ENCODE measurements at places on chromosomes 4 and X.

- DNase-seq, result no peak
Observed at GRCh38 chr4:156832886-156833285, 138.7 kb downstream of the PDGFC start.

- DNase-seq, result no peak
Observed at GRCh38 chr4:6962211-6963041, 52.8 kb downstream of the TBC1D14 start.

DNA sequence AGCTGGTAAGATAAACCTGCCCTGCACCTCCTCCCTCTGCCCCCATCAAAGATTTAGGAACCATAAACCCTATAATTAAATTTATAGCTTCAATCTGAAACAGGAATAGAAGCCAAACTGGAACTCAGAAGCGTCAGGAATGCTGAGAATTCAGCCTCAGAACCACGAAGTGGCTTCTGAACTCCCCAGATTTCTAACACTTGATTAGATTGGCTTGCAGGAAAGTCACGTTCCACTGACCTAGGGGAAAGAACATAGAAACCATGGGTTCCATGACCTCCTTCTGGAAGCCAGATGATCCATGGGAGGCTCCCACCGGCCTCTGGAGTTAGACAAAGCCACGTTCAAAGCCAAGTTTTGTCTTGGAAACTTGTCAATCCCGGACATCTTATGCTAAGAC is 356.5 kb downstream of the MID1IP1 start:
- DNase-seq, result no peak

DNA sequence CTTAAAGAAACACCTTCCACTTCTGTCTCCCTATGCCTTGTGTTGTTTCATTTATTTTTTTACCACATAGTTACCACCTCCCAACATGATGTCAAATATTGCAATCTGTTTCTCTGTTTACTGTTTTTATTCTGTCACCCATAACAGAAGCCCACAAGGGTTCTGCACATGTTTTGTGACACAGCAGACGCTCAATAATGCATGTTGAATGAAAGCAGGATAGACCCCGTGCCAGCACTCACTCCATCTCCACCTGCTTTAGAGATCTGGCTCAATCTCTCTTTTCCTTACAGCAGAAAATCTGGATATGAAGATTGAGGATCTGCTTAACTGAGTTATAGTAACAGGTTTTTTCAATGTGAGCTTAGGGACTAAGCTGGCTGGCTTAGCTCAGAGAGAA is 116.8 kb upstream of the NUDT10 start:
- no peak for DNase-seq

DNA sequence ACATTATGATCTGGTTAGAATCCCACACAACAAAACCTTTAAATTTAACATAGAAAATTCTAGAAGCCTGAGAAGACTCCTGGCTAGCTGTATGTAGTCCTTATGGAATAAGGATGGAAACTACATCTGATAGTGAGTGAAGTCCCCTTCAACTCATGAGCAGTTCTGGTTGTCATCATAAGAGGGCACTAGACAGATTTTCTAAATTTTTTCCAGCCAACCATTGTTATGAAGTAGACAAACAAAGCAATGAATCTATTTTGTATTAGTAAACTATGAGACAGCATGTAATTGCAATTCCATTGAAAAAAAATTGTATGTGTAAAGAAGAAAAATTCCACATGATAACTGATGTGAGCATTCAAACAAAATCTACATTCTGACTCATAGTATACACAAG is 35.2 kb downstream of the PWWP3B start:
- no peak for DNase-seq

GRCh38 chr4:4712800-4713528 is 146.5 kb upstream of the MSX1 start:
- no peak for DNase-seq

DNA sequence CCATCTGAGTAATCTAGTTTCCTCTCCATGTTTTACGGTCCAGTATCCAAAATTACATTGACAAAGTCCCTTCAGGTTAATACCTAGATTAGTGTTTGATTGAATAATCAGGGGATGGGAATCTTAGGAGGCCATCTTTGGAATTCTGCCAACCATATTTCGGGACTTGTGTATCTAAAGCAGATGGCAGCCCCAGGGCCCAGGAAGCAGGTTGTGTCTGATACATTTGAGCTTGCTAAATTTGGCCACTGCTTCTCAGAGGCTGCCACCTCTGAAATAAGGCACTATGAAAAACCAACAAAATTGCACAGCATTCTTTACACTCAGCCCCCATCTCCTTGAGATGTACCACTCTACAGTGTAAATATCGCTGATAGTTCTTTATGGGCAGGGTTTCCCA is 102.1 kb downstream of the ASB9 start:
- DNase-seq, result no peak

DNA sequence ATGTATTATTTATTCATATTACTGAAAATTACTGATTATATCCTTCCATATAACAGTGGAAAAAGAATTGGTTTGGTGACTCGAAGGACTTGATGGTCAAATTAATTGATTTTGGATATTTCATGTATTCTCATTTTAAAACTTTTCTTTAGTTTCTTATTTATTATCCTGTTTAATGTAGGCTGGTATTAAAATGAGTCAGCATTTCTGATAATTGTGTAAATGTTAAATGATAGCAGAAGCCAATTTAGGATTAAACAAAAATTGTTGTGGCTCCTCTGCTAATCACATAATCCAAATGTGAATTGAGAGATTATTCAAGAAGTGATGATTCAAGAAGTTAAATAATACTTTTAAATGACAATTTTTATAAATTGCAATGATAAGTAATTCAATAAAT is 38.7 kb downstream of the PDLIM5 start:
- no peak for DNase-seq

GRCh38 chr4:9977518-9978031 is 43.7 kb downstream of the SLC2A9 start:
- no peak for DNase-seq

- DNase-seq, result no peak
Observed at GRCh38 chr4:27186710-27187109, 326.1 kb downstream of the STIM2 start.

DNA sequence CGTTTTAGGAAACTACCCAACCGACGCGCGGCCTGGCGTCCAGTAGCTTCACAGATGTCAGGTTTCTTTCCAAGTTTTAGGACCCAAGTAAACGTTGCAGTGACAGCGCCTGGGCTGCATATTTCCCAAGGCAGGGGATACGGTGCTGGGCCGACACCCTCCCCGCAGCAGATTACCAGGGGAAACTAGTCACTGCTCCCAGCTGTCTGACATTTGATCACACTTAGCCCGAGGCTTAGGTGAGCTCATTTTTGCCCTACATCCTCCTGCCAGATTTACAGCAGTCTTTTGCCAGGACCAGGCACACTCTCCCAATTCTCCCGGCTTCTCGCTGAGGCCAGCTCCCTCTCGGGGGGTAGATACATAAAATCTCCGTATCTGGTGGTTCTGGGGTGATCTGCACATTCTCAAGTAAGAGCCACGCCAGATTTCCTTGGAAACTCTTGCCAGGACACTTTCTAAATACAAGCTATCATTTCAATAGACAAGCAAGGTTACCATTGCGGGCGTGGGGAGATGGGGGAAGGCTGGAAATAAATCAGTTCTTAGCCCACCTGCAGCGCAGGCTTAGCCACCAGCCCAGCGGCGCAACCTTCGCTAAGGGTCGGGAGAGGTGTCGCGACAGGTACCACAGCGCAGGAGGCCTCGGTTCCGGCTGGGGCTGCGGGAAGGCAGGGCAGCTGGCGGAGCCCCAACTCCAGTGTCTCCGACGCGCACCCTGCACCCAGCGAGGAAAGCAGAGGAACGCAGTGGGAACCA is 2.5 kb upstream of the SOX3 start:
- no peak for DNase-seq

GRCh38 chr4:92047209-92047875 is 256.4 kb upstream of the GRID2 start:
- no peak for DNase-seq

GRCh38 chr4:2301225-2301642 is 39.3 kb upstream of the MXD4 start:
- no peak for DNase-seq

- no peak for DNase-seq
Observed at GRCh38 chr4:175307326-175307725, 389.2 kb downstream of the ADAM29 start.

DNA sequence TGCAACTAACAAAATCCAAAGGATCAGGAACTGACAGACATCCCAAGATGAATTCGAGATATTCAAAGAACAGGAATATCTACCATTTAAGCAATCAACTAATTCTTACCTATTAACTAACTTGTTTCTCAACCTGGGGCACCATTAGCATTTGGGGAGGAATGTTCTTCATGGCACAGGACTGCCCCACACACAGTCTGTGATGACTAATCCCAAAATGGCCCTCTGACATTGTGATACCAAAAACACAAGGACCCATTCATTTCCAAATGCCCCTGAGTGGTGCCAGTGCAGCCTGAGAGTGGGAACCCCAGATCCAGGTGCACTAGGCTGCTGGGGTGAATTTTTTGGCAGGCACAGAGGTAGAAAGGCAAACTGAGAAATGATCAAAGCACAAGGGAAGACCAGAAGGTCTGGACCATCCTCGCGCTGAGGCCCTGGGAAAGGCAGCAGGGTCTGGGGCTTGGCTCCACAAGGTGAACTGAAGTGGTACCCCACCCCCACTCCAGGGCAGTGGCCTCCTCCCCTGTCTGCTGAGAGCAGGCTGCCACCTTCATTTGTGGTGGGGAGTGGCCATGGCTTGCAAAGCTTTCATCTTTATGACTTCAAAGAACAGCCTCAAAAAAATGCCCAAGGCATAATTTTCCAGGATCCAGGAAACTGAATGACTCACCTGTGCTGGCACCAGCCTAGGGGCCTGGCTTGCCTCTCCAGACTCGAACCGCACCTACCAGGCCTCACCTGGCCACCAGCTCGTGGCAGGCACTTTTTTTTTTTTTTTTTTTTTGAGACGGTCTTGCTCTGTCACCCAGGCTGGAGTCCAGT is 122.4 kb downstream of the BCOR start:
- DNase-seq, result no peak

GRCh38 chrX:2577844-2578466 is 77.2 kb upstream of the DHRSX start:
- DNase-seq, result no peak

- DNase-seq, result no peak
Observed at GRCh38 chr4:81684352-81684751, 212.6 kb upstream of the RASGEF1B start.

- DNase-seq, result no peak
Observed at GRCh38 chrX:12060489-12061260, 77.6 kb upstream of the FRMPD4 start.

DNA sequence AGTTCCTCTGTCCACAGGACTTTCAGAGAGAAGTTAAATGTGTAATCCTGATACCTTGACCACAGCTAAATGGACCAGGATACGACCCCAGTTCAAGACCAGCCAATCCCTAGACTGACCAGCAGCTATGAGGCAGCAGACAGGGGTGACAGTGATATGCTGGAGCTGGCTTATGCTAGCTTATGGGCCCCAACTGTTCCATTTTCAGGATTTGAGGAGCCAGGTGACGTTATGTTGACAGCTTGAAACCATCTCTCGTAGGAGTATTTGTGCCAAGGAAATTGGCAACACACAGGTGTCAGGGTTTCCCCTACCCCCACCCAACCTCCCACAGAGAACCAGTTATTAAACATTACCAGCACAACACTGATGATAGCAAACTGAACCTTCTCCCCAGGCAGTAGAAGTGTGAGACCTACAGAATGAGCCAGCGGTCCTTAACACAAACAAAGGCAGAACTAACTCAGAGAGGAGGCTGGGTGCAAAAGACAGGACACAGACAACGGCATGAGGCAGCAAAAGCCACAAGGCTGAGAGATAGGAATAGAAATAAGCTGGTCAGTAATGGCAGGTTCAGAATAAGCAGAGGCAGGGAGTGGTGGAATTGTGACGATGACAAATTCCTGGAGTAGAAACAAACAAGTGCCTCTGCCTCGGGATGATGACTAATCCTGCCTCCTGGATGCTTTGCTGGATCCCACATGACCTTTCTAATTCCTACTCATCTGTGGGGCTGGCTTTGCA is 85.6 kb upstream of the CPEB2 start:
- no peak for DNase-seq

DNA sequence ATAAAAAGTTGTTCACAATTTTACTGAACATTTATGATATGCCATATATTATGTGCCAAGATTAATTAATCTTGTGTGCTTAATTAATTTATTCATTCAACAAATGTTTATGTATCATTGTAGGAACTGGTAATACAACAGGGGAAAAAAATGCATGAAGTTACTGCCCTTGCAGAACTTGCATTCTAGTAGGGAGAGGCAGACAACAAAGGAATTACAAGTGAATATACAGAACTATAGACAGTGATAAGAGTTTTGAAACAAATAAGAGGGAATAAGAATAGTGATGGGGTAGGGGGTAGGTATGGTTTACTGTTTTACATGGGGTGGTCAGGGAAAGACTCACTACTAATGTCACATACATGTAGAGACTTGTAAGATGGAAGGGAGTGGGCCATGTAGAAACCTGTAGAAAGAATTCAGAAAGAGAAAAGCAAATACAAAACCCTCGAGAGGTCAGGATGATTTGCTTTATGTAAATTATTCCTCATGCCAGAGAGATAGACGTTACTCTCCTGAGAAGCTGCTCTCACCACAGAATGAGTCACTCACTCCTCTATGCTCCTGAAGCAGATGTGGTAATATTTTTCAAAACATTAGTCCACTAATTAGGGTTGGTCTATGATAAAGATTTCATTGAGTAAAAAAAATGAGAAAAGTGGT is 855.0 kb upstream of the GRID2 start:
- DNase-seq, result no peak

GRCh38 chr4:119729835-119730670 is 101.4 kb upstream of the PDE5A start:
- no peak for DNase-seq

DNA sequence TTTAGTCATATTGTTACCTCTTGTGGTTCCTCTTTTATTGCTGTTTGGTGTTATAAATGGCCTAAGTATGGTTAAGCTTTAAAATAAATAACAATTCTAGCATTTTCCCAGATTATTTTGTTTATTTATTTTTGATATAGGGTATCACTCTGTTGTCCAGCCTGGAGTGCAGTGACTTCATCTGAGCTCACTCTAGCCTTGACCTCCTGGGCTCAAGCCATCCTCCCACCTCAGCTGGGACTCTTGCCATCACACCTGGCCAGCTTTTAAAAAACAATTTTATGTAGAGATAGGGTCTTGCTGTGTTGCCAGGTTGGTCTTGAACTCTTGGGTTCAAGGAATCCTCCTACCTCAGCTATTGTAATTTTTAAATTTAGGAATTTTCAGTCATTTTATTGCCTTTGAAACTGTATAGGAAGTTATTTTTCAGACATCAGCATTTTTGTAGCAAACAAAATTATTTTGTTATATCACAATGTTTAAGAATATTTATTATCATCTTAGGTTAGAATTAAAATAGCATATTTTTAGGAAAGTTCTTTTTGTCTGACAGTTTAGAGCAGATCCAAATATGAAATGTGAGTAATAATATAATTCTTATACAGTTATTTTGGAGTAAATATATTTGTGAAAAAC is 66.3 kb upstream of the RHOH start:
- no peak for DNase-seq

DNA sequence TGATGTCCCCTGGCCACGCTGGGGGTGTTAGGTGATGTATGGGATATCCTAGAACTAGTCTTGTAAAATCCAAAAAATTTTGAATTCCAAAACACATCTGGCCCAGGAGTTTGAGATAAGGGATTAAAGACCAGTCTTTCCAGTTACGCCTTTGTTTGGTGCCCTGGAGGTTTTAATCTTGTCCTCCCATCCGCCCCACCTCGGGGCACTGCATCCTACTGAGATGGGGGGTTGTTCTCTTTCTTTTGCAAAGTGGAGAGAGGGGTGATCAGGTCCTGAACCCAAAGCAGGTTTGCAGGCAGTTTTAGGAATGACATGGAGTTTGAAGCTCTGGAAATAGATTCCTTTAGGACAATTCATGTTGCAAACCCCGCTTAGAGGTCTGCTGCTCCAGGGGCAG is 1.8 kb downstream of the SUV39H1 start:
- no peak for DNase-seq
